ENCODE measurements at places on chromosomes 12 and 14.

- no peak for DNase-seq
Observed at GRCh38 chr14:102055181-102055901, 31.5 kb downstream of the HSP90AA1 start.

- DNase-seq: no peak
Observed at GRCh38 chr12:42761601-42762350, 172.2 kb upstream of the PRICKLE1 start.

DNA sequence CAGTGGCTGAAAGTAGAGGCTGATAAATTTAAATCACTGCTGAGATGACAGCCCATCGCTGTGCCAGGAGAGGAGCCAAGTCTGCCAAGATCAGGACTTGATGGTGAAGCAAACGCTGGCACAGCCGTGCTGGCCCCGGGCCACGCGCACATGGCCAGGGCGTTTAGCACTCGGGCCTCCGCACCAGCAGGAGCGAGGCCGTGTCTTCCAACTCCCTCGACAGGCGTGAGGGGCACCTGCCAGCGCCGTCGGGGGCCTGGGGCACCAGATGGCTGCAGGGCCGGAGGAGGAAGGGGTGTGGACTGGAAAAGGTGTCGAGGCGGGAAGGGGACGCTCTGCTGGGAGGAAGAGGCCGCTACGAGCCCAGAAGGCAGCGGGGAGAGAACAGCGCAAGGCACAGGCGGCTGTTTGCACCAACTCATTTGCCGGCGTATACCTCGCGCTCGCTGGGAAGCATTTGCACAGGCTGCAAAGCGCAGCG lies 29.5 kb downstream of the RIMBP2 start:
- DNase-seq: peak; percentile 25

DNA sequence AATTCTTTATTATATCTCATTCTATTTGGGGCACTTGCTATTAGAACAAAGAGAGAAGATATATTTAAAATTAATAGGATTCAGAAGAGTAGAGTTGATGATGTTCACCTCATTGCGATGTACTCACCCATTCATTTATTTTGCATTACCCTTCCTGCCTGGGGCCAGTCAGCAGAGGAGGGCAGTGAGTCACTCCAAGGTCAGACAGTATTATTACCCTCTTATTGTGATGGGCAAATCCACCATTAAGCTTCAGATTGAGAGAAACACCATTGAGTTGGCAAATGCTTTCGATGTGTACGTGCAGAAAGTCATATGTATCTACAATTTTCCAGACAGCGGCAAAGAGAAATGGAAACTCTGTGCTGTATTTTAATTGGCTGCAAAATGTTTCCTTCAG lies 134.2 kb downstream of the BICD1 start:
- DNase-seq: no peak

DNA sequence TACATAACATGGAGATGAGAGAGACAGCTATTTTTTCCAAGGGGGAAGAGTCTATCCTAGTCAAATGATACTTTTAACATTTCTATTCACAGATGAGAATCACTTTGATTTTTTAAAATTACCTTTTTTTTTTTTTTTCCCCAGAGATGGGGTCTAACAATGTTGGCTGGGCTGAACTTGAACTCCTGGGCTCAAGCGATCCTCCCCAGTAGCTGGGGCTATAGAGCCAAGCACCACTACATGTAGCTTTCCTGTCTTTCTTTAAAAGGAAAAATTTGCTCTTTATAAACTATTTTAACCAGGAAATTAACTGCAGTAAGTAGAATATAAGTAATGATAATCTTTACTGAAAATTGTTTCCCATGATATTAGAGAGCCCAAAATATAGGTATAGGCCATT lies 3.3 kb downstream of the PRICKLE1 start:
- DNase-seq: no peak

- DNase-seq: no peak
Observed at GRCh38 chr12:13045816-13046215, 1.6 kb downstream of the FAM234B start.

DNA sequence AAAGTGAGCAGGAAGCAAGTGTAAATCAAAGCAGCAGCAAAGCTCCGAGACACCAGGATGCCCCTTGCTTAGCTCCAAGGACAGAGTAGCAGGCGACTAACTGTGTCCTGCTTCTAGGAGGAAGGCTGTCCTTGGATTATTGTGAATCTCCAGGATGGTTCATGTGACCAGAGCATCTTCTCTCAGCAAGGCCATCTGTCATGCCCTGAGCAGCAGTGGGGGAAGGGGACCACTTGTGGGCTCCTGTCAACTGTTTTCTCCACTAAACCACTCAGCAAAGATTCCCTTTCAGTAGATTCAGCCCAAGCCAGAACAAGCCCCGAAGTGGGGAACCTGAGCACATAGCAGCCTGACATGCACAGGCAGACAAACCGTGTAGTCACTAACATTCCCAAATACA lies 19.4 kb downstream of the MAP3K9 start:
- DNase-seq: no peak

GRCh38 chr14:92974541-92975345 lies 51.8 kb downstream of the CHGA start:
- no peak for DNase-seq

DNA sequence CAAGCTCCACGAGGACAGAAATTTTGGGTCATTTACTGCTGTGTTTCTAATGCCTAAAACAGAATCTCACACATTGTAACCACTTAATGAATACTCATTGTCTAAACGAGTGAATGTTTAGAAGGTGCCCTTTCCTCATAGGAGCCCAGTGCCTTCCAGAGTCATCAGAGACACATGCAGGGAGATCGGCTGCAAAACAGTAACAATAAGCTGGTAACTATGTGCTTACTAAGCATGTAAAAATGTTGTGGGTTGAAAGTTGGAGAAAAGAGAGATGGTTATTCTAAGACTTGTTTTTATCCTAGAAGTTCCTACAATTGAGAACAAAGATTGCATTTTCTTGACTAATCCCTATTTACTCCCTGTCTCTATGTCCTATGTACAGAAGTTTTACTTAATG lies 7.4 kb downstream of the TESPA1 start:
- no peak for DNase-seq

- DNase-seq: no peak
Observed at GRCh38 chr12:15033641-15034040, 60.8 kb downstream of the PDE6H start.

- DNase-seq: no peak
Observed at GRCh38 chr12:104534162-104534856, 77.6 kb downstream of the CHST11 start.

DNA sequence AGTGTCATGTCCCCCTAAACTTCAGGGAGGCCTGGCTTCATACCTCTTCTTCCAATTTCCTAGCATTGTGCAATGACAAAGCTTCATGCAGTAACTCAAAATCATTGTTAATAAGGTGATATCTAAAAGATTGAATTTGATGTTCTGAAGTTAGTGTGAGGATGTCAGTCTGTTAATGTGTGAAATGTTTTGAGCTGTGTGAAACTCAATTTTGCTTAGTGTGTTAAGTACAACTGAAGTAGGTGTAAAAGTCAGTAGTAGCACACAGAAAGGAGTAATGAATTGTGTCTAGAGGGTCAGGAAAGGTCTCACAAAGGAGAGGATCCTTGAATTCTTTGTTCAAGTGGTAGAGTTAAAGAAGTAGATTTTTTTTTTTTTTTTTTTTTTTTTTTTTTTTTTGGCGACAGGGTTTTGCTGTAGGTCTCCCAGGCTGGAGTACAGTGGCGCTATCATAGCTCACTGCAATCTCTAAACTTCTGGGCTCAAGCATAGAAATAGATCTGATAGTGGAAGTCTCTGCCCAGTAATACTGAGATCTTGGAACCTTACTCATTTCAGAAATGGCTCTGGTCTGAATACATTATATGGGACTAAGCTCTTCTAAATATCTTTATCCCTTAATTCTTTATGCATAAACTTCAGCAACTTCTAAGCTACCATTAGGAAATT lies 63.9 kb downstream of the FUT8 start:
- no peak for DNase-seq

GRCh38 chr12:78712834-78713481 lies 151.6 kb upstream of the SYT1 start:
- DNase-seq: no peak

DNA sequence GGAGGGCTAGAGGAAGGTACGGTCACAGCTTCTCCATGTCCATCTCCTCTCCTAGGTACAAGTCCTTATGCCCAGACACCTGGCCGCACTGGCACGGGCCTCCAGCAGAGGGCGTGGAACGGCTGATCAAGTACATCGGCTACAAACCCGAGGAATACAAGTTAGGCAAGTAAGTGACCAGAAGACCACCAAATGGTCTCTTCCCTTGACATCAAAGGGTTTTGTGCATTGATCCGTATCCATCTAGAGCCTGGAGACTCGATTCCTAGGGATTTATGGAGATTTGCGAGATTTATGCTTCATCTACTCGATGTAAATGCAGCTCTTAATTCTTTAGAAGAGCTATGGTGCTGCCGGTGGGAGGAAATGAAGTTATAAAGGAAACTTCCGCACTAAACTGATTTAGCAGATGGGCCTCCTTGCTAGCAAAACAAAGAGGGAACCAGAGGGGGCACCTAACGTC lies 44.2 kb downstream of the KCTD10 start:
- peak; percentile 68 for DNase-seq

GRCh38 chr12:3493859-3494176 lies 2.8 kb downstream of the PRMT8 start:
- DNase-seq: no peak

GRCh38 chr12:97024393-97024792 lies 117.3 kb downstream of the NEDD1 start:
- no peak for DNase-seq

Measured in NCI-H774 (cell line).